ENCODE measurements at places on chromosomes 5 and 9.

DNA sequence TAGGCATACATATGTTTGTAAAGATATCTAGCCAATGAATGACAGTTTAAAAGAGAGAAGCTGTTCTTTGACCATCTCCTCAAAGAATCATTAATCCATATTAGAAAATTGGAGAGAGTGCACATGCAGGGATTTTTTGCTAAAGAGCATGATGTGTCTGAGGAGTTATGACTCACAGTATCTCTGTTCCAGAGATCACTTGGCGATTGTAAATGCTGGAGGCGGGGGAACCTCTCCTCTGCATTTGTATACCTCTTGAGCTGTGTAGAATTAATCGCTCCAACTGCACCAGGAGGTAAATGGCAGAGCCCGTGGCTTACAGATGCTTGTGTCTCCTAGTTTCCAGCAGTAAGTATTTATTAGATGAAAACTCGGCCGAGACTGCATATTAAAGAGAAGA, 3.6 kb upstream of the SPATA31D1 start:
- DNase-seq, result no peak

DNA sequence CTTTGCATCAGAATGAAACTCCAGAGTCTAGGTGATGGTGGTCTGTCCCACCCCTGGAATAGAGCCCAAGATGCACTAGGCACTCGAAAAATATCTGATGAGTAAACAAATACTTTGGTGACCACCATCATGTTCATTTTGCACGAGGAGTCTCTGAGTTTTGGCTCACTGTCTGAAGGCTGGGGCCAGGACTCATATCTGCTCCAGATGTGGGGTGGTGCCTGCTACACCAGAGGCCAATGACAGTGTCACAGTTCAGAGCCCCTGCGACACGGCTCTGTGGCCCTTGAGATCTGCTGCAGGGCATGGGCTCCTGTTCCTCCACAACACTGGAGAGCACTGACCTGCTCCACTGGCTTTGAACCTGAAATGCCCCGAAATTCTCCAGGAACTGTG, 164.6 kb downstream of the ROR2 start:
- no peak for DNase-seq

GRCh38 chr5:117249086-117249815, 674.6 kb upstream of the SEMA6A start:
- DNase-seq, result no peak

- DNase-seq, result no peak
These were observed 4.1 kb downstream of the FIBCD1 start for GRCh38 chr9:130934702-130935647.

DNA sequence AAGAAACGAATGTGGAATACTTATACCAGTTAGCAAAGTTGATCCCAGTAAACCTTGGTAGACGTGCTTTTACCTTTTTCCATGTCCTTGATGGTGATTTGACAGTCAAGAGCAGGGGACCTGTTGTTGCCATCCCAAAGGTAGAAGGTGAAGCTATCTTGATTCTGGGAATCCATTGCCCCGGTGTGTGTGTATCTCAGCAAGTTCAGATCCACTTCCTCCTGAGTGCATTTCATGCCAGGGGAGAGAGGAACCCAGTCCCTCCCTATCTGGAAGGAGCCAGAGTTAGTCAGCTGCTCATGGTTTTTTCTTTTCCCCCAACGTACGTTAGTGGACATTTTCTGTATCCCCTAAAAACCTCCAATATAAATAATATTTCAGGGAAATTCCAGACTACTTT, 66.3 kb upstream of the CER1 start:
- DNase-seq, result no peak

- DNase-seq, result no peak
These were observed 69.3 kb downstream of the KIAA1958 start for GRCh38 chr9:112555844-112556482.

DNA sequence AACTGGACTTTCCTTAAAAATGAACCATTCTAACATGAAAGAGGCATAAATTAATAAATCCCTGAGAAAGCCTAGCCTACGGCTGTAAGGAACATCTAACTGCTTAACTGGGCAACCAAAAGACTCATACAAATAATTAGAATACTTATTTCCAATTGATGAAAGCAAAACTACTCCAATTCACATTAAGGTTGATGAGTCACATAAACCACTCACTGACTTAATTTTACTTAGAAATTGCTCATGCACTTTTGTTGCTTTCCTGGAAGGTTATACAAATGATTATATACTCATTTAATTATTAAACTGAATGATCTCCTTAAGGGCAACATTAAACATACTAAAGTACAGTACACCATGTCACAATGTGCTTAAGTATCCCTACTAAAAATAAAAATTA, 101.9 kb downstream of the NFIB start:
- DNase-seq, result no peak

DNA sequence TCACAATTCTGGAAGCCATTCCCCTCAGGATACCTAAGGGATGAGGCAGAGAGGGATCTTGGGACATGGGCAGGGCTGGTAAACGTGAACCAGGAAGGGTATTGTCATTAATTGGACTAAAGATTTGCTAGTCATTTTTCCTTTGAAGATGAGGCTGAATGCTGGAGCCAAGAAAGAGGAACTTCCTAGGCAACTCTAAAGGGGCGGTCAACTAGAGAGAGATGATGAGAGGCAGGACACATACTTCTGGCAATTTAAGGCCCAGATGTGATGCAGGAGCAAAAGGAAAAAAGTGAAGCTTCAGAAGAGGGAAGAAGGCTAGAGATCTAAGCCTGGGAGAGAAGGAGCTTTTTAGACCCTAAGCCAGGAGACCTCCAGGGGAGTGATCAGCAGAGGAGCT, 5.6 kb downstream of the GBA2 start:
- DNase-seq, result no peak

DNA sequence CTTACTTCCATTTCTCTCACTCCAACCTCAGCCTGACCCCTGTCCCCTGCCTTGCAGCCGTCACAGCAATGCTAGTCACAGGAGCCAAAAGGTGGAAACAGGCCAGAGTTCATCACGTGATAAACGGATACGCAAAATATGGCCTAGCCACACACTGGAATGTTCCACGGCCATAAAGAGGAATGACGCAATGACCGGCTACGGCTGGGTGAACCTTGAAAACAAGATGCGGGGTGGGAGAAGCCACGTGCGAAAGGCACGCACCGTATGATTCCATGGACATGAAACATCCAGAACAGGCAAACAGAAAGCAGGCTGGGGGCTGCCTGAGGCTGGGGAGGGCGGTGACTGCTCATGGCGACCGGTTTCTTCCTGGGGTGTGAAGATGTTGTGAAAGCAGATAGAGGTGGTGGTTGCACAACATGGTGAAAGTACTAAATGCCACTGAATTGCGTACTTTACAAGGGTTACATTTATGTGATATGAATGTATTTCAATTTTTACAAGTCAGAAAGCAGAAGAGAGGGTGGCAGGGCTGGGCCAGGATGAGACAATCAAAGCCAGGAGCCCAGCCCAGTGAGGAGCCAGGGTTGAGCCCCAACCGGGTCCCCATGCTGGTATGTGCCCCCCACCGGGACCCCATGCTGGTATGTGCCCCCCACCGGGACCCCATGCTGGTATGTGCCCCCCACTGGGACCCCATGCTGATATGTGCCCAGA, 117.8 kb upstream of the SARDH start:
- no peak for DNase-seq
